Heart left ventricle (tissue), 16 donors: ENCODE measurements at places on chromosomes 16 and 17. TPM values are rescaled to one million over a fixed set of nuclear protein-coding genes. Genes with fewer than 3 reads are reported as not detected.

TEX19 gene
- total RNA-seq: not detected

GNAO1 gene
- 13.4 TPM for total RNA-seq

- H3K4me3 ChIP-seq: no peak overlapping the region
- DNase-seq: peak; percentile 52
- no peaks in the 10 kb centered on the region for H3K27me3 ChIP-seq
- no peak overlapping the region for H3K27ac ChIP-seq
- H3K4me1 ChIP-seq: peaks cover 15% of the 10 kb centered on the region
- peaks cover 34% of the 10 kb centered on the region for H3K36me3 ChIP-seq
Measured at GRCh38 chr17:1640329-1641064, 5.0 kb downstream of the SCARF1 start.

DNA sequence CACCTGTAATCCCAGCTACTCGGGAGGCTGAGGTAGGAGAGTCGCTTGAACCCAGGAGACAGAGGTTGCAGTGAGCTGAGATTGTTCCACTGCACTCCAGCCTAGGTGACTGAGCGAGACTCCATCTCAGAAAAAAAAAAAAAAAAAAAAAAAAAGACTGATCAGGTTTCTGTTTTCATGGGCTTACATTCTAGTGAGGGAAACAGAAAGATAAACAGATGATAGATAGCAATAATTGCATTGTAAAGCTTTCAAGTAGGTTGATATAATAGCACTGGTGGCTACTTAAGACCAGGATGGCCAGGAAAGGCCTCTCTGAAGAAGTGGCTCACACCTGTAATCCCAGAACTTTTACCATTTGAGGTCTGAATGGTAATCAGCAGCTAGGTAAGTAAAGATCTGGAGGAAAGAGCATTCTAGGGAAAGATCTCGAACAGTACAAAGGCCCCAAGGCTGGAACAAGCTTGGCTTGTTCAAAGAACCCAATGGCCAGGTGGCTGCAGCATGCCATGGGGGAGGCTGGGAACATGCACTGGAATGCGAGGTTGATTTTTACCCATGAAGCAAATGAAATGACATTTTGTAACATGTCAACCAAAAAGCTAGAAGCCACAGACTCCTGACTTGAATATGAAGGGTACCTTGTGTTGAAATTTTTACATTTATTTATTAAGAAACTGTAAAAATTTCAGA, 108.3 kb upstream of the DHX40 start:
- no peak for DNase-seq
- H3K36me3 ChIP-seq: no peaks in the 10 kb centered on the region
- H3K27me3 ChIP-seq: no peaks in the 10 kb centered on the region
- H3K4me1 ChIP-seq: no peaks in the 10 kb centered on the region

DNA sequence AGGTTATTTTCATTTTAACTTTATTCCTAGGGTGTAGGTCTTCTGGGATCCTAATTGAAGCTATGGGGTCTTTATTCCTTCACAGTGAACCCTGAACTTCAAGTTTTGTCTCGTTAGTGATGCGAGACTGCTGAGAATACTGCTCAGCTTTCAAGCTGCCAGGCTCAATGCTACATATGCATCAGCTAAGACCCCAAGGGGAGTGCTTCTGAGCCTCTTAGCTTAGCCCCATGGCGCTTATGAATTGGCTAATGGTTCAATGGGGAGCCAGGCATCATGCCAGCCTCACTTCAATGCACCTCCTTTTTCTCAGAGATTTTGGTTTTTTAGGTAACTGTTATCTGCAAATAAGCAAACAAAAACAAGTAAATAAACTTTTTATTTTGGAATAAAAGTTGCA, 94.1 kb upstream of the SIAH1 start:
- no peaks in the 10 kb centered on the region for H3K27me3 ChIP-seq
- H3K4me3 ChIP-seq: no peak overlapping the region
- H3K36me3 ChIP-seq: no peaks in the 10 kb centered on the region
- no peak overlapping the region for H3K27ac ChIP-seq
- no peak for DNase-seq
